ENCODE measurements at places on chromosomes 1 and 21.

- no peak overlapping the region for H3K4me3 ChIP-seq
- no peaks in the 10 kb centered on the region for H3K27me3 ChIP-seq
- H3K4me1 ChIP-seq = peaks cover 3% of the 10 kb centered on the region
- H3K27ac ChIP-seq = no peak overlapping the region
- H3K36me3 ChIP-seq = no peaks in the 10 kb centered on the region
- no peak for DNase-seq
Measured at GRCh38 chr1:185574139-185574875, 159.9 kb upstream of the HMCN1 start.

DNA sequence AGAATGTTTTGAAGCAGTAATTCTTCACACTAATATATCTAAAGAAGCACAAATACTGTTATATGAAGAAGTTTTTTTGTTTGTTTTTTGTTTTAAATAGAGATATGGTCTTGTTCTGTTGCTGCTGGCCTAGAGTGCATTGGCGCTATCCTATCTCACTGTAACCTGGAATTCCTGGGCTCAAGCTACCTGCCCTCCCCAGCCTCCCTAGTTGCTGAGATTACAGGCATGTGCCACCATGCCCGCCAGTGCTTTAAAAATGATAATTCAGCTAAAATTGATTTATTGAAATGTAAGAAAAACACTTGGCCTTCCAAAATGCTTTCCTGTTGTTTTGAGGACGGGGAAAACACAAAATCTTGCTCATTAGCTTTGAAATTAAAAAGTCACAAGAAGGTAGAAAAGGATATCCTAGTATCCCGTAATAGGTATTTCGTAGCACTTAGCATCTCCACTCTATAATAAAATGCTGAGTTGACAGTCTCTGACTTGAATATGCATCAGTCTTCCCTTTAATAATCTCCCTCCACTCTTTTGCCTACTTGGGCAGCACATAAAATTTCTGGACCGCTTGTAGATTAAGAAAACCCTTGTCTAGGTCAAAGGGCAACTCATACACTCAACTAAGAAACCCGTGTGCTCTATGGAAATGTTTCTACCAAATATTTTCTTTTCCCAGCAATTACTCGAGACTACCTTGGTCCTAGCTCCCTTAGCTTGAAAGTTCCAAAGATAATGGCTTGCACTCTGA lies 1.3 kb downstream of the SCYL3 start:
- no peak overlapping the region for H3K27ac ChIP-seq
- no peak for DNase-seq
- H3K4me1 ChIP-seq = peaks cover 25% of the 10 kb centered on the region
- peak overlapping the region; percentile 92 for H3K4me3 ChIP-seq
- H3K27me3 ChIP-seq = no peaks in the 10 kb centered on the region

DNA sequence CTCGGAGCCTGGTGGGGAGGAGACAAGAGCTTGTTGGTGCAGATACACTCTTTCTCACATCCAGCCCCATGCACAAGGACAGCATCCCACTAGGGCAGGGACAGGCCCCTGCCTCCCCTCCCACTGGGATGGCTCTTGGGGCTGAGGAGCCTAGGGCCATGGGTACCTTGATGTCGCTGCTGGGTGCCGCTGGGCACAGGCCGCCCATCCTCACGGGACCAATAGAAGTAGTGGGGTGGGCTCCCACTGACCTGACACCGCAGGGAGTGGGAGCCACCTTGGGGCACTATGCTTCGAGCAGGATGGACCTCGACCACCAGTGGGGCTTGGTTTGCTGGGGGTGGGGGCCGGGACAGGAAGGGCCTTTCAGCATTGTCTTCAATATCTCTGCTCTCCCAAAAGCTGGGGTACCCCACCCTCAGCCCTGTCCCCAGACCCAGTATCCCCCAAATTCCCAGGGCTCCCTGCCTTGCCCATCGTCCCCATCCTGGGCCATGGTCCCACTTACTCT lies 47.7 kb downstream of the LDLRAD2 start:
- H3K4me3 ChIP-seq = no peak overlapping the region
- 0 out of 2 replicates have a peak, but pooled peaks cover under 1% of the 10 kb centered on the region for H3K4me1 ChIP-seq
- no peaks in the 10 kb centered on the region for H3K36me3 ChIP-seq
- H3K27me3 ChIP-seq = no peaks in the 10 kb centered on the region
- no peak overlapping the region for H3K27ac ChIP-seq
- DNase-seq = no peak

- H3K36me3 ChIP-seq = no peaks in the 10 kb centered on the region
- no peak overlapping the region for H3K27ac ChIP-seq
- H3K4me3 ChIP-seq = no peak overlapping the region
- DNase-seq = no peak
- no peaks in the 10 kb centered on the region for H3K4me1 ChIP-seq
Measured at GRCh38 chr21:35475009-35475408, 425.9 kb upstream of the RUNX1 start.

GRCh38 chr1:201649761-201650622 lies 111.1 kb downstream of the NAV1 start:
- H3K27ac ChIP-seq = no peak overlapping the region
- no peaks in the 10 kb centered on the region for H3K36me3 ChIP-seq
- peaks cover 24% of the 10 kb centered on the region for H3K27me3 ChIP-seq
- no peaks in the 10 kb centered on the region for H3K4me1 ChIP-seq
- DNase-seq = no peak

DNA sequence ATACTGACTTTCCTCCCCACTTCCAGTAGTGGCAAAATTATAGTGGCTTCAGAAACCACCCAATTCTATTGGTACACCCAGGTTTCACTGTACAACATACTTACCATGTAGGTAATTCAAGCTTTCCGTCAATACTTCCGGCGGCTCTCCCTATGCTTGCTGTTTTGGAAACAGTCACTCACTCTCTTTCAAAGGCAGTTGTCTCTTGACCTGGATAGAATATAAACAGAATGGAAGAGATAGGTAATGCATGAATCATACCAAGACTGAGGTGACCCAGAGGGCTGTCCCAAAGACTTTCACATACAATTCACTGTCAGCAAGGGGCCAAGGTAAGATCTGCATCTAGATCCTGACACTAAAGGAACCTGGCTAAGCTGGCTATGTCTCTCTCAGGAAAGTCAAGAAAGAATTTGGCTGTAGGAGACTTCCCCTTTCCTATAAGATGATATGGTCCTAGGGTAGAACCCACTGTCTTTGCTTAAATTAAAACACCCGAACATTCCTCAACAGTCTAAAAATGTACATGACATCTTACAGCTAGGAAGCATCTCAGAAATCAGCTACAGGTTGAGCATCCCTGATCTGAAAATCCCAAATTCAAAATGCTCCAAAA lies 59.6 kb downstream of the LUZP1 start:
- no peak overlapping the region for H3K4me3 ChIP-seq
- H3K4me1 ChIP-seq = no peaks in the 10 kb centered on the region
- H3K27me3 ChIP-seq = no peaks in the 10 kb centered on the region
- no peak overlapping the region for H3K27ac ChIP-seq

DNA sequence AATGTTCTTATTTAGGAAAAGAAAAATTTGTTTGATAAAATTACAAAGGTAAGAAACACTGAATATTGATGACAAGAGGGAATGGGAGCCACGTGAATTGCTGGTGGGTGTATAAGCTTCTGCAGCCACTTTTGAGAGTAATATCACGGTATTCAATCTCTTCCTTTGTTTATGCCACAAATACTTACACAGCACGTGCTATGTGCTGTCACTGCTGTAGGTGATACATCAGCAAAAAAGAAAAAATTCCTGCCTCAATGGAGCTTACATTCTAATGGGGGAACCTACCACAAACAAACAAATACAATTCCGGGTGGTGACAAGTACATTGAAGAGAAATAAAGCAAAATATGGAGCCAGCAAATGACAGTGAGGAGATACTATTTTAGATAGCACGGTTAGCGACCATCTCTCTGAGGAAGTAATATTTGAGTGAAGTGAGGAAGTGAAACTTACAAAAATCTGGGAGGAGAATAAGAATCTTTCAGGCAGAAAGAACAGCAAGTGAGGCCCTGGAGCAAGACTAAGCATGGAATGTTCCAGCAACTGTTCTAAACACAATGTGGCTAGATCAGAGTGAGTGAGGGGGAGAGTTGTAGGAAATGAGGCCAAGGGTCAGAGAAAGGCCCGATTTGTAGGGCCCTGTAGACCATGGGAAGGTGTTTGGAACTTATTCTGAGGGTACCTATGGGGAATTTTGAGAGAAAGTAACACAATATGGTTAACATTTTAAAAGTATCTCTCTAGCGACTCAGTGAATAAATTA lies 2.6 kb upstream of the FCRLB start:
- H3K36me3 ChIP-seq = no peaks in the 10 kb centered on the region
- no peaks in the 10 kb centered on the region for H3K27me3 ChIP-seq
- H3K27ac ChIP-seq = peak overlapping the region; percentile 5

DNA sequence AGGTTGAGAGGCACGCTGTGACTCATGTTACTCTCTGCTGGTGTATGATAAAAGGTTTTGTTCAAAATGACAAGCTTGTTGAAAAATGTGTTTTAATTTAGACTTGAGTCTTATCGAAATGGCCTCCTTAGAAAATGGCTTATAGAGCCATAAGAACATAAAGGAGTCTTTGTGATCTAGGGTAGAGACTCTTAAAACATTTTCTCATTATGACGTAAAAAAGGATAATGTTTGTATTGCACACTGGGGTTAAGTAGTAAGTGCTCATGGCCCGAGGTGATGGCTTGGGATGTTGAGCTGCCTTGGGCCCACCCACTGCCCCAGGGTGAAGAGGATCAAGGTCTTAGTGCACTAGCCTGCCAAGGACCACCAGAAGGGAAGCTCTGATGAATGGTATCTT lies 117.4 kb downstream of the DISC1 start:
- no peaks in the 10 kb centered on the region for H3K27me3 ChIP-seq
- no peak overlapping the region for H3K27ac ChIP-seq
- no peaks in the 10 kb centered on the region for H3K36me3 ChIP-seq
- no peak overlapping the region for H3K4me3 ChIP-seq
- H3K4me1 ChIP-seq = no peaks in the 10 kb centered on the region
- DNase-seq = no peak

DNA sequence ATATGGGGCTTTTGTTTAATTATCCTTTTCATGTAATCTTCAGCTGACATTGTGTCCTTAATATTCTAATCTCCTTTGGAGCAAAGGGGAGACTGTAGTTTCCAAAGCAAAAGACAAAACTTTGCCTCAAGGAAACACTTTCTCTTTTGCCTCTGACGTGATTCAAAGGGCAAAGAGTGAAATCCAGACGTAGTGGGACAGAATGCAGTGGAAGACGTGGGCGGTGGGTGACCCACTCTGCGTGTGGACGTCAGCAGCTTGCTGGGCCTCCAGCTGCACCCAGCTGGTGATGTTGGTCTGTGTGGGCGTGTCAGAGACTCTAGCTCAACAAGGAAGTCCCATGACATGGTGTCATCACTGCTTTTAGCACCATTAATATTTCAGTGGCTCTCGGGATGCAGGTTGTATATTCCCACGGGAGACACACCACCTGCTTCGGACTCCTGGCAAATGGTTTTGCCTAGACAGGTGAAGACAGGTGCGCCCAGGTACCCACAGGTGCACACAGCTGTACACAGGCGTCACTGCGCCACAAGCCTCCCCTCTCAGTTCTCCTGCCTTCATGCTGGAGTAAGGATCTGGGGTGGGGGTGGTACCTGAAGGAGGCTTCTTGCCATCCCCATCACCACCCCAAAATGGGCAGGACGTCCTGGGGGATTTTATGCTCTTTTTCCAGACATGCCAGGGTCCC lies 292.1 kb upstream of the VAMP3 start:
- no peaks in the 10 kb centered on the region for H3K4me1 ChIP-seq
- DNase-seq = no peak
- no peaks in the 10 kb centered on the region for H3K36me3 ChIP-seq
- H3K27me3 ChIP-seq = peaks cover 98% of the 10 kb centered on the region

- H3K4me1 ChIP-seq = no peaks in the 10 kb centered on the region
- H3K27me3 ChIP-seq = no peaks in the 10 kb centered on the region
- H3K4me3 ChIP-seq = no peak overlapping the region
Measured at GRCh38 chr1:177909416-177909815, 60.4 kb downstream of the SEC16B start.

GRCh38 chr21:14271053-14271452 lies 55.1 kb downstream of the RBM11 start:
- H3K27me3 ChIP-seq = no peaks in the 10 kb centered on the region
- no peak overlapping the region for H3K4me3 ChIP-seq
- DNase-seq = no peak
- no peaks in the 10 kb centered on the region for H3K4me1 ChIP-seq

DNA sequence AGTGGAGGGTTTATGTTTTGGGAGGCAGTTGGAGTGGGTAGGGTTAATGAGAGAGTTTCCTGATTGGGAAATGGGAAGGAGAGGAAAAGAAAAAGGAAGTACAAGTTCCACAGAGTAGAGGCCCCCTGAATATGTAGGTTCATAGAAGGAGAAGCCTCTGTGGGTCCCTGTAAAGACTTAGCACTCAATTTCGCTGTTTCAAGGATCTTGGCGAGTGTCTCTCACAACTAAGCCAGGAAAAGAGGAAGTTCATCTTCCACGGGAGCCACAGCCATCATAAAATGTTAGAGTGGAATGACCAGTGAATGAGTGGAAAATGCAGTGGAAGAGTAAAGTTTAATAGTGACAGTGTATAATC lies 17.4 kb upstream of the DPYD start:
- peaks cover 12% of the 10 kb centered on the region for H3K4me1 ChIP-seq
- no peak overlapping the region for H3K27ac ChIP-seq
- no peaks in the 10 kb centered on the region for H3K27me3 ChIP-seq
- no peak overlapping the region for H3K4me3 ChIP-seq
- H3K36me3 ChIP-seq = no peaks in the 10 kb centered on the region
- no peak for DNase-seq

DNA sequence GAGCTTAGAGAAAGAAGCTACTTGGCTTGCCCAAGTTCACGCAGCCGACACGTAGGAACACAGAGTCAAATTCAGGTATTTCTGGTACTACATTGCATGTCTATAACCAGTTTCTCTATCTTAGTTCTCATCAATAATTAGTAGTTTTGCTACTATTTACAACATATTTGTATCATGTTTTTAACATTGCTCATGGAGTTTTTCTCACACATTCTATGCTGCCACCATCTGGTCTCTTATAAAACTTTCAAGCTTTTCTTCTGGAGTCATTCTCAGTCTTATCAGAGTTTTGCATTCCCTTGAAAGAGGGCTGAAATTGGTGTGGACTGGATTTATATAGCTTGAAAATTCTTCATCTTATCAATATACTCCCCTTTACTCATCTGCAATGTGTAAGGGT lies 118.8 kb upstream of the PALMD start:
- H3K4me1 ChIP-seq = no peaks in the 10 kb centered on the region
- H3K27me3 ChIP-seq = no peaks in the 10 kb centered on the region
- H3K36me3 ChIP-seq = no peaks in the 10 kb centered on the region
- no peak for DNase-seq
- H3K27ac ChIP-seq = no peak overlapping the region
- H3K4me3 ChIP-seq = no peak overlapping the region
